ENCODE measurements at places on chromosomes 5 and 9. TPM values are rescaled to one million over a fixed set of nuclear protein-coding genes. Genes with fewer than 3 reads are reported as not detected.

DNA sequence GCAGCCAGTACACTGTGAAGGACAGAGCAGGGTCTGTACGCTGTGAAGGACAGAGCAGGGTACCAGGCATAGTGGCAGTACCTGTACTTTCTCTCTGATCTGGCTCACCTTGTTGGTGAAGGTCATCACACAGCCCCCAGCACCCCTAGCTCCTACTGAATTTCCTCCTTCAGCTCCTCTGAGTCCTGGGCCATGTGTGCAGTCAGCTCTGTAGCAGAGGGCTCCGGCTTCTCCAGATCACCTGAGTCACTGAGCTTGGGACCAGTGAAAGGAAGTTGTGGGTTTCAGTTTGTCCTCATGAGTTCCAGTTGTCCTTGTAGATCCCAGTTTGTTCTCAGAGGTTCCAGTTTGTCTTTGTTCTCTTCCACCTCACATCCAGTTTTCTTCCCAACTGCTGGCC, 5.5 kb downstream of the NUDT2 start:
- H3K36me3 ChIP-seq = no peaks in the 10 kb centered on the region
- no peaks in the 10 kb centered on the region for H3K27me3 ChIP-seq
- no peak overlapping the region for H3K27ac ChIP-seq
- DNase-seq = no peak

Gene TRUB2
- 12.4 TPM for total RNA-seq

Gene BHMT2
- 0.19 TPM for total RNA-seq

DNA sequence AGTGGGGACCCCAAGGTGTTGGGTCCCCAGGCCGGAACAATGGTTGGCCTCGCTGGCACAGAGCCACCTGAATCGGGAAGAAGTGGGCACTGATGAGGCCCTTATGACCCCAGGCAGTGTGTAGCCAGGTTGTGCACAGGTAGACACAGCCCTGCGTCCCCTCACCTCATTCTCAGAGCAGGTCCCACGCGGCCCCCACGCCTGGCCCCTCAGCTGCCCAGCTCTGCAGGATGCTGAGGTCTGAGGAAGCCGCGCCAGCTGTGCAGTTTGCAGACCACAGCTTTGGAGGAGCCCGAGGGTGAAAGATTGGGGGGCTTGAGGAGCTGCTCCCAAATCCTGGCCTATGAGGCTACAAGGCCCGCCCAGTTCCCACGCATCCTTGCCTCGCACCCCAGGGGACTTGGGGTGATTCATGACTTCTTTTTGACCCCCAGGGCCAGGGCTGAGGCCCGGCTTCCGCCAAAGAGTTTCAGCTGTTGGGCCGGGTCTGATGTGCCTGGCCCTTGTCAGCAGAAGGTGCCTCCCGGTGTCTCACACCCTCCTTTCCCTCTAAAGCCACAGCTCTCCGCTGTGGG, 87.8 kb upstream of the PHYKPL start:
- no peaks in the 10 kb centered on the region for H3K4me1 ChIP-seq
- H3K27ac ChIP-seq = no peak overlapping the region
- H3K4me3 ChIP-seq = no peak overlapping the region
- no peak for DNase-seq

DNA sequence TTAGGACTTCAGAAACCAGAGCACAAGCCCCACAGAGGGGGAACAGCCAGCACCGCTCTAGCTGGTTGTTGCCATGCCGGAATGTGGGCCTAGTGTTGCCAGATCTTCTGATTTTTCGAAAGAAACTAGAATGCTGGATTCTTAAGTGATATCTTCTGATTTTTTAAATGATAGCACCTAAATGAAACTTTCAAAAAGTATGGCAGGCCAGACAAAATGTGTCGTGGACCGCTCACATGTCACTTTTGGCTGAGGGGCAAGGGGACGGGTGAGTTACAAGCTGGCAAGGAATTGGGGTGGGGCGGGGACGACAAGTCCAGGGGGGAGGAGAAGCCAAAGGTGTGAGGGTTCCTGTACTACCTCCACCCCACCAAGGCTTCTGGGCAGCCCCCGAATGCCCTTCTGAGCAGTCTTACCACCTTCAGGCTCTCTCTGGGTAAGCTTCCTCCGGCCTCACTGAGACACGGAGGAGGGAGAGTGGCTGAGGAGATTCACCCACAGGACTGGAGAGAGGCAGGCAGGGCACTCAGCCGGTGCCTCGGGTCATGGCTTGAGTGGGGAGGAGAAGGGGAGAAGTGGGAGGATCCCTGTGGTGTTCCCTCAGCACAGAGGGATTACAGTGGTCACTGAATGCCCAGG, 10.3 kb downstream of the B4GALT7 start:
- H3K27ac ChIP-seq = no peak overlapping the region
- H3K4me1 ChIP-seq = peaks cover 11% of the 10 kb centered on the region
- no peak for DNase-seq
- H3K27me3 ChIP-seq = no peaks in the 10 kb centered on the region

DNA sequence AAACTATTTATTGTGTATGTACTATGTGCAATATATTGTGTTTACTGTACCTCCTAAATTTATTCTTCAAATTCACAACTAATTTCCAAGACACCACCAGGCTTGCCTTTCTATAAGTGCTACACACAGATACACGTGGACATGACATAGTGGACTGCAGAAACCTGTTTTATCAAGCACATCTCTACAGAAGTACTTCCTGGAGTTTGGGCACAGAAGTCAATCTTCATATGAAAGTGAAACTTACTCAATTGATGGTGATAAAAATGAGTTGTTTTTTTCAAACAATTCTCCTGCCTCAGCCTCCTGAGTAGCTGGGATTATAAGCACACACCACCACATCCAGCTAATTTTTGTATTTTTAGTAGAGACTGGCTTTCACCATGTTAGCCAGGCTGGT, 57.6 kb downstream of the NLN start:
- no peaks in the 10 kb centered on the region for H3K36me3 ChIP-seq
- no peaks in the 10 kb centered on the region for H3K27me3 ChIP-seq
- no peak overlapping the region for H3K4me3 ChIP-seq

DNA sequence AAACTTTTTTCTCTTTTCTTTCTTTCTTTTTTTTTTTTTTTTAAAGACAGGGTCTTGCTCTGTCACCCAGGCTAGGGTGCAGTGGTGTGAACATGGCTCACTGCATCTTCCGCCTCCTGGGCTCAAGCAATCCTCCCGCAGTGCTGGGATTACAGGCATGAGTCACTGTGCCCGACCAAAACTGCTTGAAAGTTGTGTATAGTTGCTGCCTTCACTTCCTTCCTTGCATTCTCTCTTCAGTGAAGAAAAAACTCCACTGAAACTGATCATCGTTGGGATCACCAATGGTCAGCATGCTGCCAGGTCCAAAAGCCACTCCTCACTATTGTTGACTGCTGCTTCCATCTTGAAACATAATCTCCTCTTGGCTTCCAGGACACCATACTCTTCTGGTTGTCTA, 66.6 kb upstream of the CTNNA1 start:
- DNase-seq = no peak
- H3K27me3 ChIP-seq = peaks cover 31% of the 10 kb centered on the region
- H3K4me3 ChIP-seq = no peak overlapping the region
- no peaks in the 10 kb centered on the region for H3K4me1 ChIP-seq
- H3K27ac ChIP-seq = no peak overlapping the region

- H3K4me1 ChIP-seq = peaks cover 28% of the 10 kb centered on the region
- H3K4me3 ChIP-seq = no peak overlapping the region
- no peak overlapping the region for H3K27ac ChIP-seq
- peaks cover 11% of the 10 kb centered on the region for H3K36me3 ChIP-seq
These were observed 15.4 kb upstream of the CCIN start for GRCh38 chr9:36153746-36154145.

DNA sequence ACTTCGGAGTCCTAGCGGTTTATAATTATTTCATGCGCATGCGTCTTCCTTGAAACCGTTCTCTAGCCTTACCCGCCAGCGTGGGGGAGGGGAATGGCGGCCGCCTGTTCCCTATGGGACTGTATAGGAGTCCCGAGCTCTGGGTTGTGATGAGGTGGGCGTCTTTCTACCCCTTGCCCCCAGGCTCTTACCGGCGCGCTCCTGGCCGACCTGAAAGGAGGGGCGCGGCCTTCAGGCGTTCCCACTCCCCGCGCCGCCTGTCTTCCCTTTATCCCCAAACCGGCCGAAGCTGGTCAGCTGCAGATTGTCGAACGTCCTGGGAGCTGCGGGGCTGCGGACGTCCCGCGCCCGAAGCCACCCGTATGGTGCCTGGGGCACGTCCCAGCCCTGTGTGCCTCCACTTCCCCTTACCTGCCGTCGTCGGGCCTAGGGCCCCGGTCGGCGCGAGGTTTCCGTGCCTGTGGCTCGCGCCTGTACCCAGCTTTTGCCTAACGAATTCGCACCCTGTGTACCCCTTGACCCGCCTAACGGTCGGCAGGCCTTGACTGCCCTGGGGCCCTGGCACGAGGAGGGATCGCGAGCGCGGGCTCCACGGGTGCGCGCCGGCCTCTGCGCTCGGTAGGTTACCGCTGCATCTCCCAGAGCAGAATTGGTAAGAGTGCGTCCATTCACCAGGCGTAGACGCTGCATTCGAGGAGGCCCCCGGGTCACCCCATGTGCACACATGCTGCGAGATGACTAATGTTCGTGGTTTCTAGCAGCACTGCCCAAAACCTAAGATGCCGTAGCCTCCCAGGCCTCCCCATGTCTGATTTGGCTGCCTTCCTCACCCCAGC, 653 bp upstream of the HNRNPH1 start:
- no peak for DNase-seq
- H3K4me3 ChIP-seq = peak overlapping the region; percentile 80
- peak overlapping the region; percentile 97 for H3K27ac ChIP-seq
- peaks cover 33% of the 10 kb centered on the region for H3K4me1 ChIP-seq
- H3K27me3 ChIP-seq = no peaks in the 10 kb centered on the region
- no peaks in the 10 kb centered on the region for H3K36me3 ChIP-seq

Gene PCDHB14
- not detected for total RNA-seq

DNA sequence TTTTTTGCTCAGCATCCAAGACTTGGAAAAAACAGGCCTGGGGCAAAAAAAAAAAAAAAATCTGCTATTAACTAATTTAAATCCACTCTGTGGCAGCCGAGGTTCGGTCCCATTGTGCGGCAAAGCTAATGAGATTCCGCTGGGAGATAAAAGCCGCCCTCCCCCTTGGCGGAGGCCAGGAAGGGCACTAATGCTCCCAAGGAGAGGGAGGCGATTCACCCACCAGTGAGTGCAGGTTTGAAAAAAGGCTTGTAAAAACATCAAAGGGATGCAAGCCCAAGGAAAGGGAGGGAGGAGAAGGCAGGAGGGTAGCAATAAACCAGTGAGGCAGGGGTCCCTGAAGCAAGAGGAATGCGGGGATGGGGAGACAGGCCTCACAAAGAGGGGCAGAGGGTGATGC, 129.5 kb upstream of the RAPGEF1 start:
- no peaks in the 10 kb centered on the region for H3K4me1 ChIP-seq
- no peak overlapping the region for H3K4me3 ChIP-seq

Measured in T-cell (primary cell).